ENCODE measurements at places on chromosomes 12 and 14.

DNA sequence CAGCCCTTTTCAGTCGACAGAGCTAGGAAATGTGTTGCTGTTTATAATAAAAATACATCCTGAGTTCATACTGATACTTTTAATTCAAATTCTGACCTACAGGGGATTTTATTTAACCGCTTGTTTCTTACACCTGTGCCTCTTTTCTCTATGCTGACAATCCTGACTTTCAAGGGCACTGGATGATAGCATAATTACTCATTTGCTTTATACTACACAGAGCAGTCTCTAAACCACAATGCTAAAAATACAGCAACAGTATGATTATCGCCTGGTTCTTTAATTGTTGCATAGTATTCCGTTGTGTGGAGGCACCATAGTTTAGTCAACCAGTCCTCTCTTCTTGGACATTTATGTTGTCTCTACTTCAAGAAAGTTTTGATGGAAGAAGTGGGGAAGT, 372.9 kb downstream of the DPF3 start:
- no peak for DNase-seq

DNA sequence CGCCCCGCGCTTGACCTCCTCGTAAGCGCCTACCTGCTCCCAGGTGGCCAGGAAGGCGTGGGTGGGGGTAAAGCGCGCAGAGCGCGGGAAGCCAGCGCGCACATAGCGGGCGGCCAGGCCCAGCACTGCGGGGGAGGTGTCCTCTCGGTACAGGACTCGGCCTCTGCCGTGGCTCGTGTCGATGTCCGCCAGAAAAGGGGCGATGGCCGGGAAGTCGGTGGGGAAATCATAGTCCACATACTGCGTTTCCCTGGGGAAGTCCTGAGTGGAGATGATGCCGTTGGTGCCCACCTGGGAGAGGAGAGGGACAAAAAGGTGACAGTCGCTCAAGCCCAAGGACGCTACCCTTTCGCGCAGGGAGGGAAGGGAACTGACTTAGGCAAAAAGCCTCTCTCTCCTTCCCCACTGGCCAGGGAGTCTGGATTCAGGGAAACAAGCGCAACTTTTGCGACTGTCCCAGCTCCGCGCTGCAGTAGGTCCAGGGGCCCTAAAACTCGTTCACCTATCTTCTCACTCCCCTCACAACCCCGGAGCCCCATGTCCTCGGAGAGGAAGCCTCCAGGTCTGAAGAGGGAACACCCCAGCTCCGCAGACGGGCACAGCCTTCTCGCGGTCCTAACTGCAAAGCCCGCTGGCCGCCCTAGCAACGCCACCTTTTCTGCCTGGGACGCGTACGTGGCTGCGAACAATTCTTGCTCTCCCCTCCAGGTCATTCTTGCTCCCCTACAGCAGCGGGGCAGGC, 815 bp downstream of the NID2 start:
- no peak for DNase-seq

- no peak for DNase-seq
Observed at GRCh38 chr14:100388103-100389054, 65.2 kb downstream of the SLC25A47 start.

DNA sequence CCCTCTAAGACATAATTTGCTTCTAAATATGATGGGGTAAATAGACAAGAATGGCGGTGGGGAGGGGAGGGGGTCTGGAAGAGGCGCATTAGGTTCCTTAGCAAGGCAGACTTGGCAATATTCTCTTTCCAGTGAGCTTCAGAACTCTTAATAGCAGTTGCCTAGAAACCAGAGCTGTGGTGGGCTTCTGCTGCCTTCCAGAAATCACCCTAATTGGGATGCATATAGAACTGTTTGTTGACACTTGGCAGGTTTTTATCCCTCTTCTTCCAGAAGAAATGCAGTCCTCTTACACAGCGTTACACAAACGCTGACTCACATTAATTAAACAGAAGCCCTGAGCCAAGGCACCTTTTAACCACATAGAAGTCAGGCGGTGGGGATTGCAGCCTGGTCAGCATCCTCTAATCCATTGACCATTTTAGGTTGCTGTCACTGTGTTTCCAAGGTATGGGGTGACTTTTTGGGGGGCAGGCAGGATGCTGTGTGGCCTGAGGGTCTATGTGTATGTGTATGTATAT, 114.1 kb downstream of the CCDC60 start:
- no peak for DNase-seq

- no peak for DNase-seq
Observed at GRCh38 chr14:41297576-41298327, 308.9 kb upstream of the LRFN5 start.

DNA sequence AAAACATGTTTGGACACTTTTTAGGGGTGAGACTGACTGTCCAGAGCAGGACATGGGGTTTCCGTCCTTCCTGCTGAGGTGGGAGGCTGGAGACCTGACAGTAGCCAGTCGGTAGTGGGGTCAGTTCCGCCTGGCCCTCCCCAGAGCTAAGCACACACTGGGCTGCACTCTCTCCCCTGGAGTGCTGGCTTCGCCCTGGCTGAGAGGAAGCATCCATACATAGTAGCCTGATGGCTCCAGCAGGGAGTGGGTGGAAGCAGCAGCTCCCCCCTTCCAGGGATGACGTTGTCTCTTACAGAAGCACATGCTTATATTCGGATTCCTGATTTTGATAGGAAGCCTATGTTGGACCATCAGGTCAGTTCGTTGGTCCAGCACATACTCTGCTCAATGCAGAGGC, 40.4 kb downstream of the SFSWAP start:
- no peak for DNase-seq

All from activated CD4-positive, CD25-positive, alpha-beta regulatory T cell (primary cell).